ENCODE measurements at places on chromosomes 13 and 19.

DNA sequence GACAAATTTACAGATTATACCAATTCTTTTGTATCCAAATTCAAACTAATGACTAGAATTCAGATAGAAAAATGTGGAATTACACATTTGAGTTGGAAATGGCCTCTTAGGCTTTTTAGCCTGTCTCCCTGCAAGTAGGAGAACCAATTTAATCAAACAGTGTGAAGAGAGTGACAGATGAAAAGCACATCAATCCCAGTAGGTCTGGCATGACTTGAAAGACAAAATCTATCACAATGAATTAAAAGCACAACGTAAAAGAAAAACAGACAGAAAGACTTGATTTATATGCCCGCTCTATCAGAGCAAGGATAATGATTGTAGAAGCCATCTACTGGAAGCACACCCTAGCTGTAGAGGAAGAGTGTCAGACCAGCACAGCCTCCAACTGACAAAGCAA lies 1084.4 kb upstream of the SPRY2 start:
- no peak for DNase-seq

DNA sequence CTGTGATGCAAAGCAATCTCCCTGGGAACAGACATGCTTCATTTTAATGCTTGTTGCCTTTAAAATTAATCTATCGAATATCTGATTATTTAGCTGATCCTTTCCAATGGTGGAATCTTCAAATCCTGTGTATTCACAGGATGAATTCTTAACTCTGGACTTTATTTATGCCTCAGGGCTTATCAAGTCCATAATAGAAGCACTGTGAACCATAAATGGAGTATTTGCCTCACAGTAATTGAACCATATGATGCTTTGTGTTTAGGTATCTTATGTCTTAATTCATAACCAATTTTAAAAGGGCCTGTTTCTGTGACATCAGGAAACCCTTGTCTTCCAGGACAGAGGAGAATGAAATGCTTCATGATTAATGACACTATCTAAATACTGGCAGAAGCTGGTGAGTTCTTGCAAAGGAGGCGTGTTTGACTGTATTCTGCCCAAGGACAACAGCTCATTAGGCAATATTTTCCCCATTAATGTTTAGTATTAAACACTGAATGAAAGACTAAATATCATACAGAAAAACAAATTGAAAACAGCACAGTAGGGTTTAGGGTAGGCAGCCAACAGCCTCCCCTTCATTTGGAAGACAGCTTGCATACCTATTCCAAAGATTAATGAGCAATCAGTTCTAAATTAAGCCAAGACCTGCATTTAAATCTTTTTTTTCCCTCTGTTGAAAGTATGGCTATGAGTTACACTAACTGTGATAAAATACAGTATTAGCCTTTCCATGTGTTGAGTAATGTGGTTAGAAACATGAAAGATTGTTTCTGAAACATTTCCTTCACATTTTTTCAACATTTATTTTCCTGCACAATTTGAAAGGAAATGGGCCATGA lies 709.4 kb downstream of the PCDH9 start:
- no peak for DNase-seq

DNA sequence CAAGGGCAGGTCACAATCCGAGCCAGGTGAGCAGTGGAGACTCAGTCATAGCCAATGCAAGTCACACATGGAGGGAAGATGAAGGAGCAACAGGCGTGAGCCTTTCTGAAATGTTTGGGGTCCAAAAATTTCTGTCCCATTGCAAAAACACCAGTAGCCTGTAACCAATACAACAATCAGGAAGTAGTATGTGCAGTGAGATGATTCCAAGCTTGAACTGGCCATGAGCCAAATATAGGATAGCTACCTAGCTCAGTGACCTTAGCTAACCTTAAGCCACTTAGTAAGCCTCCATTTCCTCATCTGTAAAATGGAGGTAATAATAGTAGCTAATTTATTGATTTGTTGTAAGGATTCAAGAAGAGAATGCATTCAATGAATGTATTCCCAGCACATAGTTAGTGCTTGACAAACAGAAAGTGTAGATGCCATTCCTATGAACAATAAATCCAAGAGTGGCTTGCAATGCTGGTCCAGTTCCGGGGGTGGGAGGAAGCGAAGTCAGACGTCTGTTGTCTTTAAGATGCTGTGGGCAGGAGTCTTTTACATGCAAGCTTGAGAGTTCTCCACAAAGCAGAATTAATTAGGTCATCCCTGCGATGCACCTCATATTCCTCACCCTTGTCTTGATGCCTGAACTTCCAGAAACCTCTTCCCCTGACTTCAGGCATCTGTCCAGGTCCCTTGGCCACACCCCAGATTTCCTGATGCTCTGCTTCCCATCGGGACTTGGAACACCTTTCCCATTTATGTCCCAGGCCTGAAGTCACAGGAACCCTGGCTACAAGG lies 195.7 kb upstream of the UBL3 start:
- DNase-seq: no peak

DNA sequence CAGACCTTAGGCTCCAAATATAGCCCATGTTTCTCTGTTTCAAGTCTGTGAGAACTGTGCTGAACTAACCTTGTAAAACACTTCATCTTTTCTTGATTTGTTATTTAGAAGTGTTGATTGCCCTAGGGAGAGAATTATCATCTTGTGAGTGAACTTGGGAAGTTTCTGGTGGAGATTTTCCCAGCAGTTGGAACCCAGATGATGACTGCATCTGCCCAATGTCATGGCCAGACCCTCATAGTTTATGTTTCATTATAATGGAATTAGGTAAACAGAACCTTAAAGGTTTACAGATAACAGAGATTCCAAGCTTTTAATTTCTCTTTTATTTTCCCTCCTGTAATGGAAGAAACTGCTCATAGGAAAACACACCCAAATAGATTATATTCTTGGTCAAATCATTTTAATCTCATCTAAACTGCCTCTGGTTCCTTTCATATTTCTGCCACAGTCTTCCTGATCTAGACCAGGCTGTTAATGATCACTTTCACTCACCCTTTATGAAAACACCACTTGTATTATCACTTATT lies 569.1 kb downstream of the KCTD12 start:
- DNase-seq: no peak

All from D721Med (cell line).